Fibroblast of skin of right biceps (primary cell): ENCODE measurements at places on chromosomes 16 and 17.

- DNase-seq: no peak
Observed at GRCh38 chr16:56591377-56592060, 2.2 kb downstream of the MT3 start.

DNA sequence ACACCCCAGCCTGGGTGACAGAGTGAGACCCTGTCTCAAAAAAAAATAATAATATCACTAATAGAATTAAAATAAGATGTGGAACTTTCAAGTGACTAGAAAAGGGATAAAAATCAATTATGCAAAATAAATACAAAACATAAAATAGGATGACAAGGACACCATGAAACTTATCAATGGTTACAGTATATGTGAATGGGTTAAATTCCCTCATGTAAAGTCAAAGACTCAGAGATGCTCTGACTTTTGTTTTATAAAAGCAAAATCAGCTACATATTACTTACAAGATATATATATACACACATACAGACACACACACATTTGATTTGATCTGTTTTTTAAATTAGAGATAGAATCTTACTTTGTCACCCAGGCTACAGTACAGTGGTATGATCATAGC is 33.5 kb upstream of the SCNN1B start:
- DNase-seq: no peak

- peak; percentile 87 for DNase-seq
Observed at GRCh38 chr17:62827746-62828485, 19.8 kb upstream of the MARCHF10 start.

- no peak for DNase-seq
Observed at GRCh38 chr16:79229361-79229760, 371.2 kb downstream of the MAF start.

GRCh38 chr16:3595110-3595486 is 16.3 kb downstream of the SLX4 start:
- DNase-seq: no peak

DNA sequence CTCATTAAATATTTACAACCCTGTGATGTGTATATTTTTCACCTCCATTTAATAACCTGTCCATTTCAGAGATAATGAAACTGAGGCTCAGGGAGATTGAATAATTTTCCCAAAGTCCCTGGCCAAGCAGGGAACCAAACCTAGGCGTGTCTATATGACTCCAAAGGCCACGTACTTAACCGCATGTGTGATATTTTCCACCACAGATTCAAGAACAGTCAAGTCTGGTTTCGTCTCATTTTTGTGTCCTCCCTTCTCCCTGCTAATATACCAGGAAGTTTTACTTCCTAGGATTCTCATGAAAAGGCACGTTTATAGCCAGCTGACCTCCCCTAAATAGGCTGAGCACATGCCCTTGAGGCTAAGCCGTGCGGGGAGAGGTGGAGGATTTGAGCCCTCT is 15.3 kb downstream of the WFIKKN2 start:
- no peak for DNase-seq

DNA sequence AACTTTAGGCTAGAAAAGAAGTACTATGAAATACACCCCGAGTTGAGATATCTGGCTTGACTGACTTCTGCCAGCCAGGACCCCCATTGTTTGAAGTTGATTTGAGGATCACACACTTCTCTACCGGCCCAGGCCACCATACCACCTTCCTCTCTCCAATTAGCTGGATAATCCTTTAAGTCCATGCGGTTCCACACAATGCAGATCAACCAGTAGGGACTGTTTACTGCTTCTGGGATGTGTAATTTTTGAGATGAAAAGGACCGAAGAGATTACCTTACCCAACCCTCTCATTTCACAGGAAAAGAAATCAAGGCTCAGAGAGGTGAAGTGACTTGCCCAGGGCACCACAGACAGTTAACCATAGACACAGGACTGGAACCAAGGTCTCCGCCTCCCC is 20.5 kb downstream of the ERN1 start:
- DNase-seq: no peak

DNA sequence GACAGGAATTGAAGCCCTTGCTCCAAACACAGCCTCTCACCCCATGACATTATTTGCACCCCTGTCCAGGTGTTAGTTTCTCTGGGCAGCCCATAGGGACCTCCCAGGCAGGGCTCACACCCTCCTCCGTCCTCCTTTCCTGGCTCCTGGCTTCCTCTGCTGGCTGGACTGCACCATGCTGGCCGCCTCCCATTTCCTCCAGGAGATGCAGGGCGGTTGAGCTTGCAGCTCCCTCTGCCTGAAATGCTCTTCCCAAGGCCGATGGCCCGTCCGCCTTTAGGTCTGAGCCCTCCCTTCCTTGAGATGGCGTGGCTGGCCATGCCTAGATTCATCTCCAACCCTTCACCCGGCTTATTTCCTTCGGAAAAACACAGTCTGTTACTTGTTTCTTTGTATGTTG is 334.8 kb downstream of the SNX29 start:
- no peak for DNase-seq

GRCh38 chr17:48618256-48618896 is 3.3 kb upstream of the HOXB8 start:
- peak; percentile 82 for DNase-seq

DNA sequence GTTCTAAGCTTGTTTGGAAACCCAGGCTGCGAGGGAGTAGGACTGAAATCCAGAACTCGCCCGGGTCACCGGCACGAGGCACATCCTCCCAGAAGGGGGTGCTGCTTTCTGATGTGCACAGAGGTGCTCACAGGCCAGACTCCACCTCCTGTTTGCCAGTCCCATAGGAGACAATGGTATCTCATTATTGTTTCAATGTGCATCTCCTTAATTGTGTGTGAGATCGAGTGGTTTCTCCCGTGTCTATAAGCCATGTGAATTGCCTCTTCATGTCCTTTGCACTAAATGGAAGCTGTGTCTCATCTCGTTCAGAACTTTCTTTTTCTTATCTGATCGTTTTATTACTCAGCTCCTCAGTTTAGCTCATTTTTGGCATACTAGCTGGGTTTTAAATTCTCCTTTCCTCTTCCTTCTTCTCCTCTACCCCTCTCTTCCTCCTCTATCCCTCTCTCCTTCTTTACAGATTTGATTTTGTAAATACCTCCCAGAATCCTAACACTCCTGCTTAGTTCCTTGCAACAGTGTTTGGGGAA is 32.1 kb upstream of the PRKCB start:
- peak; percentile 3 for DNase-seq

DNA sequence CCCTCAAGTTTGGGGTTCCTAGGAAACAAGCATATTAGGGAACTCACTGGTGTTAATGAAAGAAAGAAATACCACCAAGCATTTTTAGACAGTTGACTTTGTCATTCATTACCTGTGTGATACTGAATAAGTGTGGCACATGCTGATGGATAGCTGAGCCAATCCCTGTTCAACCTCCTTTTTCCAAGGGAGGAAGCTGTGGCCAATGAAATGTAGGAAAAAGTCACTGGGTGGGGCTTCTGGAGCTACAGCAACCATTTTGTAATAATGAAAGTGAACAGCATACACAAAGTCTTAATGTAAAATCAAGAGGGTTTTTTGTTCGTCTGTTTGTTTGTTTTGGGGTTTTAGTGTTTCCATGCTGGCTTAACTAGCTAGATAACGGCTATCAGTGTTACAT is 254.3 kb upstream of the SALL1 start:
- DNase-seq: no peak

- no peak for DNase-seq
Observed at GRCh38 chr17:2386400-2387085, 14.3 kb downstream of the MNT start.

DNA sequence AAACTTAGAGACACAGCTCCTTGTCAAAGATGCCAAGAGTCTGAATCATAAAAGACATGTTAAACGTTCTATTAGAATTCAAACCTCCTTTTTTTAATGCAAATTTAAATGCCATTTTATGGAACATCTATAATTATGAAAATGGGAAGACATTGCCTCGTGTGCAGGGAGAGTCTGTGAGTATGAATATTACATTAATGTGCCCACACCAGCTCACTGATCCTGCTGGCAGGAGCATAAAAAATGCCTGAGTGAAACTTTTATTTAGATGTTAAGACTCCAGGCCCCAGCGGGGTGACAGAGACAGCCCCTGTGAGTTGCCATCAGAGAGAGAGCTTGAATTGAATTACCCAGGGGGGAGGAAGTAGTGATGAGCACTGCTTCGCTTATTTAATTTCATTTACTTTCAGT is 84.8 kb downstream of the SNX11 start:
- peak; percentile 10 for DNase-seq

GRCh38 chr16:19875900-19876299 is 8.7 kb downstream of the GPRC5B start:
- DNase-seq: no peak

DNA sequence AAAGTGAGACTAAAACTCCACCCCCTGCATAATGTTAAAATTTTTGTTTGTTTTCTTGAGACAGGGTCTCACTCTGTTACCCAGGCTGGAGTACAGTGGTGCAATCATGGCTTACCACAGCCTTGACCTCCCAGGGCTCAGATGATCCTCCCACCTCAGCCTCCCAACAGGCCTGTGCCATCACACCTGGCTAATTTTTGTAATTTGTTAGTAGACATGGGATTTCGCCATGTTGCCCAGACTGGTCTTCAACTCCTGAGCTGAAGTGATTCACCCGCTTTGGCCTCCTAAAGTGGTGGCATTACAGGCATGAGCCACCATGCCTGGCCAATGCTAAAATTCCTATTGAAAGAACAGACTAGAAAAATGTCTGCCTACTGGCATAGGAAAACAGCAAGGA is 103.8 kb downstream of the TRIM37 start:
- no peak for DNase-seq

GRCh38 chr17:79109584-79109983 is 35.0 kb downstream of the ENGASE start:
- DNase-seq: no peak

DNA sequence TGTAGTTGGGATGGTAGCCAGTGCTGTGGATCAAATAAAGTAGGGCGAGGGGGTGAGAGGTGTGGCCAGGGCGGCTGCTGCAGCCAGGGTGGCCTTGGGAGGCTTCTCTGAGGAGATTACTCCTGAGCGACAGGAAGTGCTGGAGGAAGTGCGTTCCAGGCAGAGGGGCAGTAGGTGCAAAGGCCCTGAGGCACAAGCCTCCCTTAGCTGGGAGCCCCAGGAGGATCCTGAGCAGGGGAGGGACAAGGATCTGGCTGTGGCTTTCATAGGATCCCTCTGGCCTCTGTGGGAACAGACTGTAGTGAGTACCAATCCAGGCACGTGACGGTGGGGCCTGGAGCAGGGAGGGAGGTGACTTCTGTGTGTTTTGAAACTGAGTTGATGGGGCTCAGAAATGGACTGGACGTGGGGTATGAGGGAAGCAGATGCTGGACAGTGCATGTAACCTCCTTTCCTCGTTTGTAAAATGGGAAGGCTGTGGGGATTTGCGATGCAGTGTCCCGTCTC is 2.8 kb downstream of the LLGL1 start:
- no peak for DNase-seq

DNA sequence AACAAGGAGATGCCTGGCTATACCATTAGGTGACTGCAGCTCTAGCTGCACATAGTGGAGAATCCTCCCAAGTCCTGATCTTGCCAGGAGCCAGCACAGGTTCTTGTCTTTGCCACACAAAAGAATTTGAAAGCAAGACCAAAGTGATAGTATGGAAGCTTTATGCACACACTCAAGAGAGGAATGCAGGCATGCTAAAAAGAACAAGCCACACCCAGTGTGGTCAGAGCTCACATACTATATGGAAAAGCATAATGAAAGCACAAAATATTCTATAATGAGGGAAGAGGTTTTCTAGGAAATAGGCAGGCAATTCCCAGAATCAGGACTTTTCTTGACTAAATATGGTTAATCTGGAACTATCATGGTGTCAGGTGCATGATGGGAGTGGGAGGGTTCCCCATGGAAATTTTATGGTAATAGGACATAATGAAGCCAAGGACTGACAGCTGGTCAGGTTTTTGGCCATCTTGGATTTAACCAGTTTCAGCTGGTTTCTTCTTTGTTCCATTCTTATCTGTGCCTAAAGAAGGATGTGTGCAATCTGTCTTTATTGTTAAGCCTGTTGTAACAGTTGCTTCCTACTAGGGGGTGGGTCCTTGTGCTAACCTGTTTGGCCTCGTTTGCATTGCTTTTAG is 171.6 kb downstream of the ZNF18 start:
- no peak for DNase-seq

- peak; percentile 64 for DNase-seq
Observed at GRCh38 chr17:65243838-65244625, 106.9 kb downstream of the RGS9 start.

GRCh38 chr17:56744721-56745120 is 89.0 kb downstream of the C17orf67 start:
- DNase-seq: no peak

GRCh38 chr16:83685615-83686165 is 122.1 kb upstream of the HSBP1 start:
- no peak for DNase-seq

DNA sequence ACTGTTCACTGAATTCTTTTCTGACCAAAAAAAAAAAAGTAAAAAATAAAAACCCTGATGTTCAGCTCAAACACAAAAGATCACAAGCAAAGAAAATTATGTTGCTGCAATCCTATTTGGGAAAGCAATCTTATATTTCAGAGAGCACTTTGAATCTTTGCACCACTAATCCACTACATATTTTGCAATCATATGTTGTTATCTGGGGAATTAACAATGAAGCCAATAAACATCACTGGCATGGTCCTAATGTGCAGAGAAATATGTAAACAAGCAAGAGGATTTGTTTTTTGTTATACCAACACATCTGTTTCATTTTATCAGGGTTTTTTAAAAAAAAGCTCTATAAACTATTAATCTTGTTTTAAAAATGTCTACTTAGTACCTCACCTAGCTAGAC is 84.1 kb downstream of the TOX3 start:
- no peak for DNase-seq

DNA sequence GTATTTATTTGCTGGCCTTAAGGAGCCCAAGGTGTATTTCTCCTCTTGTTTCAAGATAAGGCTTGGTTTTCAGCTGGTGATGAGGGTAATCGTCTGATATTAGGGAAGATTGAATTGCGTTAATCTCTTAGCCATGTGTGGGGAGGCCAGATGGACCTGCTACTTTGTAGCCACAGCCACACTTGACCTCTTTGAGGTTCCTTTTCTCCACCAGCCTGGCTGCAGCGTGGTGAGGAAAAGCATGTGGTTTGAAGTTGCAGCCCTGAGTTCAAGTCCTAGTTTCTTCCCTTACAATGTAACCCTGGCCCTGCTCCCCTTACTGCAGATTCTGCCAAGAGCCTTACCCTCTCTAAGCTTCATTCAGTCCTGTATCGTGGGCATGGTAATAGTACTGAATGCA is 3.1 kb downstream of the MINK1 start:
- DNase-seq: no peak
